ENCODE measurements at places on chromosomes 3 and 15.

DNA sequence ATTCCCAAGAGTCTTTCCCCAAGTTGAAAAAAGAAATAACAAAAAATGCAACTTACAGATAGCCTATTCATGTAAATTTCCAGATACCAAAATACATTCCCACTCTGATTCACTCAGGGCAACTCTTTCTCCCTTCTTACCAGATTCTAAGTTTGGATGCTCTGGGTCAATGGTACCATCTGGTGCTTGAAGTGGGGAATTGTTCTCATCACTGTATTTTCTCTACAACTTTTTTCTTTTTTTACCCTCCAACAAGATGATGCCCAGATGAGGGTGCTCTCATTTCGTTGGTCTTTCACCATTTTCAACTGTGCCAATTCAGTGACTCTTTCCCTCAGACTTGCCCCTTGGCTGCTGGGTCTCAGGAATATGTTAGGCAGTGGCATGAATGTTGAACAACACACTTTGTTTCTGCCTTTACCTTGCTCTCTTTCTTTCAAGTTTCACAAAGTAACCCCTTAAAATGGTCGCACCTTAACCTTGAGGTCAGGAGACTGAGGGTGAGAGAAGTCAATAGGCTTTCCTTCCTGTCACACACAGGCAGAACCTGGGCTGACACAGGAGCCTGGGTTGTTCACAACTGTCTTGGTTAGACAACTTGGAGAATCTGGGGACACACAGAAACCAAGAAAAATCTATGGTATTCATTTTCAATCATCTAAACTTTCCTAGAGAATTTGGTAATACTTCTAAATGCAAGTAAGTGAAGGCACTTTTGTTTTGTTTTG lies 330.7 kb upstream of the SLCO3A1 start:
- peak; percentile 50 for DNase-seq

DNA sequence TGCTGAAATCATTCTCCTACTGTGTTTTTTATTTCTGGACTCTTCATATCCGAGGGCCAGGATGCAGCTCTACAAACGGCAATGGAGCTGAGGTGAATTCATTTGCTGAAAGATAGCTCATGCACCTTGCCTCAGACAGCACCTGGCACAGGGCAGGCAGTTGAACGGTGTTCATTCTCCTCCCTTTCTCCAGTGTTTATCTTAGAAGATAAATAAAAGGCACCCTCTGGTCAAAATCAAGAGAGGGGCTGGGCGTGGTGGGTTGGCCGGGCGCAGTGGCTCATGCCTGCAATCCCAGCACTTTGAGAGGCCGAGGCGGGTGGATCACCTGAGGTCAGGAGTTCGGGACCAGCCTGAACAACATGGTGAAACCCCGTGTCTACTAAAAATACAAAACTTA lies 79.3 kb upstream of the LMOD3 start:
- DNase-seq = peak; percentile 36

GRCh38 chr3:43390255-43390588 lies 103.9 kb downstream of the SNRK start:
- no peak for DNase-seq

DNA sequence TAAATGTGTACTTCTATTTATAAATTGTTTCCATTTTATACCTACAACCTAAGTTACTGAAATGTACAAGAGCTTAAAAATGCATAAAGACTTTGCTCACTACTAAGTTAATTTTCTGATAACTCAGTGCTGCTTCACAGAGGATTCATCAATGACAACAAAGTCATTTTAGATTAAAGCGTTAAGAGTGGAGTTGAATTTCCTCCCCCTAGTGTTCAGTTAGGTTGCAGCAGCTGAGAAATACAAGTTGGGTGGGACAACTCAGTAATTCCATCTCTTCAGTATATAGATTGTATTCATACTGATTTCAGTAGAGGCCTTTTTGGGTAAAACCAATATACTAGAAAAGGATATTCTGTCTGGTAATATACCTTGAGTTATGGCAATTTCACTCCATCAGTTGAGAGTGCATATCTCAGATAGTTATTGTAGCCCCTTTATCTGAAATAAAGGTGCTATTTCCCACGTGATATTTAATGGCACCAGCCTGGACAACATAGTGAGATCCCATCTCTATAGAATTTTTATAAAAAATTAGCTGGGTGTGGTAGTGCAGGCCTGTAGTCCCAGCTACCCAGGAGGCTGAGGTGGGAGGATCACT lies 6.9 kb upstream of the RPL35A start:
- peak; percentile 20 for DNase-seq

DNA sequence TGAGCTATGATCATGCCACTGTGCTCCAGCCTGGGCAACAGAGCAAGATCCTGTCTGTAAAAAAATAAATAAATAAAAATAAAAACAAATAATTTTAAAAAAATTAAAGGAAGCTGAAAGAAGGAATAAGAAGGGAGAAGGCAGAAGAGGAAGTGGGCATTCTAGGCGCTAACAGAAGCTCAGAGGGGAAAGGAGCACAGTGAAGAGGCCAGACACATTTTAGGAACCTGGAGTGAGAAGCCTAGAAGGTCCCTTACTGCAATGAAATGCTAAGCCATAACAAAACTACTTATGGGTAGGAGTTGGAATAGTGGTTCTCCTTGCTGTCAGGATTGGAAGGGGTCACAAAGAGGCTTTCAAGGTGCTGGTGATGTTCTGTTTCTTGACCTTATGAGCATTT lies 64.0 kb downstream of the ITGB5 start:
- DNase-seq = no peak

DNA sequence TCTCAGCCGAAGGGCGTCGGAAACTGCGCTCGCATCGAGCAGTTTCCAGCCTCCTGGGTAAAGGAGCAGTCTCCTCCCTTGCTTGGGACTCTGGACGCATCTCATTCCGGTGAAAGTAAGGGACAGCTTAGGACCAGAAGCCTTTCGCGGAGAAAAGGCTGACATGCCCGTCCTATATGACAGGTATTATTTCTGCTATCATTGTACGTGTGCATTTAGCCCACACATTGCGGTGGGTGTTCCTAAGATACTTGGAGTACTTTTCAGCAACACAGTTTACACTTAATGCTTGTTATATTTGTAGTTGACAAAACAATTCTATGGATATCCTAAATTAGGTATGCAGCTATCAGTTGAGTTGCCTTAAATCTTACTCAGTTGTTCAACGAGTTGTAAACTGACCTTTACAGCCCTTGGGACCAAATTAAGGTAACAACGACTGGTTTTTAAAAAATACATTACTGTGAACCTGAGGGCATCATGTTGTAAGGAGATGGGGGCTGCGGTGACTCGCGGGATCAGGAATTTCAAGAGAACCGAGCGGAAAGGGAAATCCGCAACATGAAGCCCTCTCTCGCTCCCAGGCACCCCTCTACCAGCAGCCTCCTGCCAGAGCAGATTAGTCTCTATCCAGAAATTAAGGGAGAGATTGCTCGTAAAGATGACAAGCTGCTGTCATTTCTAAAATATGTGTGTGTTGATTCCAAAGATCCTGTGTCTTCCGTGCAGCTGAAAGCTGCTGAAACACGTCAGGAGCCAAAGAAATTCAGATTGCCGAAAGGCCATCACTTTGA lies 632 bp upstream of the COPS2 start:
- DNase-seq = no peak

- no peak for DNase-seq
Measured at GRCh38 chr3:14131134-14131533, 6.3 kb downstream of the TMEM43 start.

Data from NCI-H1092 treated with DMSO at 0.1 percent for 48 hours (cell line).